ENCODE measurements at places on chromosomes 5 and 9.

- no peak for DNase-seq
Observed at GRCh38 chr5:164975986-164976385, 1470.6 kb downstream of the MAT2B start.

DNA sequence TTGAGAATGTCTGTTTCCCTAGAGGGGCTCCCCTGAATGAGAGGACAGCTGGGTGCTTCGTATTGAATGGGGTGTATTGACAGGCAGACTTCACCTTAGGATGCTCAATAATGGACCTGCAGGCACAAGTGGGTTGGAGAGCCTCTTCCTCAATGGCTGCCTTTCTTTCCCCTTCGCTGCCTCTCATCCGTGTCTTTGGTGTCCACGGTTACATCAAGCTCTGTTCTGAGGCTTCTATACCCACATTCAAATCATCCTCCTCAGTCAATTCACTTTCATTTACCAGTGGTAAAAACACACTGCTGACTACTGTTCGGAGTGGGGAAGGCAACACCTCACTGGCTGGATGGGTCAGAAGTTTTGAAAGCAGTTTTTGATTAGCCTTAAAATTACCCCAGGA is 20.6 kb downstream of the LIX1 start:
- no peak for DNase-seq

GRCh38 chr5:172063463-172064235 is 57.2 kb upstream of the FBXW11 start:
- no peak for DNase-seq

GRCh38 chr9:76395381-76395780 is 1.2 kb upstream of the RFK start:
- DNase-seq = no peak

GRCh38 chr9:113807173-113808061 is 68.7 kb upstream of the ZNF618 start:
- DNase-seq = no peak

- no peak for DNase-seq
Observed at GRCh38 chr9:68969538-68969937, 44.4 kb downstream of the PRKACG start.
